AML-193 (cell line): ENCODE measurements at places on chromosomes 16 and 17.

DNA sequence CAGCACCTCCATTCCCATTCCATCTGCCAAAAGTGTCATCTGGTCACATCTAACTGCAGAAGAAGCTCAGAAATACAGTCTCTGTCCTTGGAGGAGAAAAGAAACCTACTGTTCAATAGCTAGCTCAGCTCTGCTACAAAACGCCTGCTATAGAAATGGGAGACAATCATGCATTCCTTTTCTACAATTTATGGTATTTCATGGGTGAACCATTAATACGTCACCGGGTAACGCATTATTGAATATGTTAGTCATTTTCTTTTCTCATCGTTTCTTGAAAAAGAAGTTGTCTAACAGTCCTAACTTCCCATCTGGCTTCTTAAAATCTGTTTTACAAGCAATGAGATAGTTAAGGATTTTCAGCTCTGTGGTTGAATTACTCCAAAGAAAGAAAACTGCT is 496.7 kb upstream of the RBFOX1 start:
- DNase-seq, result no peak

DNA sequence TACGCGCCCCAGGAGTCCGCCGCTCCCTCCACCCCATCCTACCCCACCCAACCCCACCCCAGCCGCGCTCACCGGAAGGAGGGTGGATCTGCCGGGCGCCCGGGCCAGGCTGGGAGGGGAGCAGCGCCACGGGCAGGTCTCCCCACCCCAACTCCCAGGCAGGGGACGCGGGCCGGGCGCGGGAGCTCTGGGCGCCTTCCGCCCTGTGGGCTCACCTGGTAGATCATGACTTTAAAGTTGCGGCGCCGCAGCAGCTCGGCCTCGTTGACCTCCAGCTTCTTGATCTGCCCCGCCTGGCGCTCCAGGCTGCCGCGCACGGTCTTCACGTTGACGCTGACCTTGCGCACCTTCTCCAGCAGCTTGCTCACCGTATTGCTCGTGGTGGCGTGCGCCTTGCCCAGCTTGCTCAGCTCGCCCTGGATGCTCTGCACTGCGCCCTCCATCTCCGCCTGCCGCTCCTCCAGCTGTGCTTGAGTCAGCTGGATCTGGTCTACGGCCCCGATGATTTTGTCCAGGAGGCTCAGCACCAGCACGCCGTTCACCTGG is 571 bp downstream of the CAVIN1 start:
- no peak for DNase-seq

DNA sequence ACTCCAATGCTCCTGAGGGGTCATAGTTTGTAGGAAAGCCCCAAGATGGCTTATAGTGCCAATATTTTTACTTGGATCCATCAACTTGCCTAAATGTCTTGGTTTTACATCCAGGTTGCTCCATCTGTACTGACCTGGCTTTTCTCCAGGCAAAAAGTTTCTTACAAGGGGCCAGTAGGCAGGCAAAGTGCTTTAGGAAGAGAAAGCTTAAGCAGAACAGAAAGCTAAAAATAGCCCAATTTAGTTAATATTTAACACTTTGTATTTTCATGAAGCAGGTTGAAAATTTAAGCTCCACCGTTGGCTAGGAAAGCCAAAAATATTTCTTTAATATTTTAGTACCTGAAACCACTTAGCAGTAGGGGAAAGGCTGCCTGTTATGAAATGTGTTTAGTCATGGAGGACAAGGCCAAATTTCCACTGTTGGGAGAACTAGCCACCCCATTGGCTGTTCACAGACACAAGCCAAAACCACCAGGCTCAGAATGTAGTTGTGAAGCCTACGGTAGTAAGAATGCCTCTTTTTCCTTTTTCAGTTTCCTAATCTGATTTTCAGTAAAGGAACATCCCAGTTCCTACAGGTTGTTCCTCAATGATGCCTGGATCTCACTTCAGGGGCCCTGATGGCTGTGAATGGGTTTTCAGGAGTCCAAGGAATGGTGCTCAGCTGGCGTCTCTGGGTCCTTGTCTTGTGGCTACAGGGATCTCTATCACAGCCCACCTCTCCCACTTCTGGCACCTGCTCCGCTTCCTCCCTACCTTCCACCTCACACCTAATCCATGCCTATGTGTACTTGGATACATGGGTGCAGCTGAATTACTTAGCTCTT is 324.8 kb downstream of the PMP22 start:
- no peak for DNase-seq

DNA sequence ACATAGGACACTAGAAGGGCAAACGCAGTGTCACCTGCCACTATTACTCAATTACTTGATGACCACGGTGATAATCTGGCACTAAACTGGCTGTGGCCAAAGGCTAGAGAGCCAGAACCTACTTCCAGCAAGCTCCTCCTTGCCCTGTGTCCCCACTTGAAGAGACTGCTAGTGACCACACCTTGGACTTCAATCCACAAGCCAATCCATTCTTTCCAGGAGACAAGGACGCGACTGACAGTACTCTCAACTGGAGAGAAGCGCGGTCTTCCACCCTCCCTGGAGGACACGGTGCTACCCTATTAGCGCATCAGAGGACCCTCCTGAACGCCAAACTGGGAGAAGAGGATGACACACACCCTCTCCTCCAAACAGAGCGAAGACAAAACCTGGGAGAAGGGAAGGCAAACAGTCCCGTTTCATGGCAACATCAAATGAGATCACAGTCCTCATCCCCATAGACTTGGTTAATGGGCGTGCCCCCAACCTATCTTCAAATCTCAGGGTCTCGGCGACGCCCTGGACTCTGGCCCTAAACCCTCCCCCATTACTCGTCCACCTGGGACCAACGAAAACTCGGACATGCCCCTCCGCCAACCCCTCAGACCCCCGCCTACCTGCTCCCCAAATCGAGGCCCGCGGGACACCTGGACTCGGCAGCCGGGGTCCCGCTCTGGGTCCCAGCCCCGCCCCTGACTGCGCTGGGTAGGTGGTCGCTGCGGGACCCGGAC is 508 bp downstream of the FLCN start:
- no peak for DNase-seq

DNA sequence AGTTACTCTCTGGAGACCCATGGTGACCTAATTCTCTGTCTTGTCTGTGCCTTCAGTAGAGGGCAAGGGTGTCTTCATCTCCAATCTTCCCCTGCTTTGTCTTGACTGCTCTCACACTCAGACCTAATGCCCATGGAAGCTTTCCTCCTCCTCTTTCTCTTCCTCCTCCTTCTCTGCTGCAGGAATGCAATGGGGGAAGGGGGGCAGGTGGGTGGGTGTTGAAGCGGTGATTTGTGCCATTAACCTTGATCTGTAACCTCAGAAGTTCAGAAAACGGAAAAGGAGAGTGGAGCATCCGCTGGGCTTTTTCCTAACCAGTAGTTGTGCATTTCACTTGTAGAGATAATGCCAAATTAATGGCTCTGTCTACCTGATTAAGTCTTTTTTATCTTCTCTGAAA is 172.3 kb upstream of the CDH11 start:
- DNase-seq, result no peak

GRCh38 chr16:84026606-84027005 is 16.0 kb downstream of the SLC38A8 start:
- DNase-seq, result no peak

GRCh38 chr17:81157848-81158687 is 7.2 kb upstream of the PVALEF start:
- DNase-seq, result no peak

DNA sequence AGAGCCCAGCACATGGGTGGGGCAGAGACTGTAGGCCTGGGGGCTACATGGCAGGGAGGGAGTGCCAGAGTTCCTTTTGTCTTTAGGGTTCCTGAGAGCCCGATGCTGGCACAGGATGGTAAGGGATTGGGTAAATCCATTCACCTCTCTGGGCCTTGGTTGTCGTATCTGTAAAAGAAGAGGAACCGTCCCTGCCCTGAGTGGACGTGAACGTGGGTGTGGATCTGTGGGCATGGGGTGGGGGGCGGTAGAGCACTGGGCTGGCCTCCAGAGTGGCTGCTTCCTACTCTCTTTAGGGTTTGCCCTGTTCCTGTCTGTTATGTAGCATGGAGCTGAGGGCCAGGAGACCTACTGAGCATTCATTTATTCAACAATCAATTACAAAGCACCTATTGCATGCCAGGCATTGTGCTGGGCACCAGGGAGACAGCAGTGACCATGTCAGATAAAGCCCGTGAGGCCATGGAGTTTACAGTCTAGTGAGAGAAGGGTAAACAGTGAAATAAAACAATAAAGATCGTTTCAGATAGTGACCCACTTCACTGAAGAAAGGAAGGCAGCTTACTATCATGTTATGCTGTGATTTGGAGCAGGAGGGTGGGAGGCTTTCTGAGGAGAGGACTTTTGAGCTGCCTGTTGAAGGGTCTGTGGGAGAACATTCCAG is 13.1 kb upstream of the TCAP start:
- no peak for DNase-seq

DNA sequence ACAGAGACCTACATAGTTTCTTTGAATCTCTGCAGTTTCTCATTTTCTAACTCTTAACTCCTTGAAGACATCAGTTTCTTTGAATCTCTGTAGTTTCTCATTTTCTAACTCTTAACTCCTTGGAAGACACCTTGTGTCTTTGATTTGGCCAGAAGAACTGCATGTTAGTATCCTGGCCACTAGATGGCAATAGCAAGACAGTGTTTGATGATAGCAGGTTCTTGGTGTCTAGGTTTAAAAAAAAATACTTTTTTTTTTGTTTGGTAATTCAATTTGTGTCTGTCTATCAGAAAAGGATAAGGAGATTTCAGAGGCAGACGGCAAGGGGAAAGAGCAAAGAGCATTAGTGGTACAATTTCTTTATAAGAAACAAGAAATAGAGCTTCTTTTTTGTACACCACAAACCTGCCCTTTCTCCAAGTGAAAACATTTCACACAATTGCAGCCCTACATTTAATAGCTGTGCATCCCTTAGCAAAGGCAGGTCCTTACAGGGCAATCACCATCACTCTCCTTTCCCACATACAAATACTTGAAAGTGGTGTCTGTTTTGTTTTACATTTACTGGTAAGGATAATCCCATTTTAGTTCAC is 1324.9 kb upstream of the CDH8 start:
- DNase-seq, result peak; percentile 40

DNA sequence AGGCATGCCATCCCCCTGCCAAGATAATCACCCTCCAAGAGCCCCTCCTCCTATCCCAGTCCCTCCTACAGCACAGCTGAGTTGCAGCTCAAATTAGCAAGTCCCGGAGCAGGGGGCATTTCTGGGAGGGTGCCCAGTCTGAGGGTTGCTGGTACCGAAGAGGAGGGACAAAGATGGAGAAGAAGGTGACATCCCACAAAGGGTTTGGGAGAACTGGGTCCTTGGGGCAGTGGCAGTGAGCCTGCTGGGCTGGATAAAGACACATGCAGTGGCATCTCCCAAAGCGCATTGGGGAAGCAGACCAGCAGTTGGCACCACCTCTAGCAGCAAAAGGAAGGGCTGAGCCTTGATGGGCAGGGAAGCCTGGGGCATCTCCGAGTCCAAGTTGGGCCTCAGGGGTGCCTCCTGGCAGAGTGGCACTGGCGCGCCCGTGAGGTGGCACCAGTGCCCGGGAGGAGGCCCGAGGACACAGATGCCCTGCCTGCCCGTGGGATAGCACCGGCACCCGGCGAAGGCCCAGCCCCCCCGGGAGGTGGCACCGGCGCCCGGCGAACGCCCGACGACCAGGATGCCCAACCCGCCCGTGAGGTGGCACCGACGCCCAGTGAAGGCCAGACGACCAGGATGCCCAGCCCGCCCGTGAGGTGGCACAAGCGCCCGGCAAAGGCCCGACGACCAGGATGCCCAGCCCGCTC is 622 bp downstream of the TOM1L2 start:
- no peak for DNase-seq

GRCh38 chr17:34255841-34256240 is 756 bp downstream of the CCL2 start:
- no peak for DNase-seq

DNA sequence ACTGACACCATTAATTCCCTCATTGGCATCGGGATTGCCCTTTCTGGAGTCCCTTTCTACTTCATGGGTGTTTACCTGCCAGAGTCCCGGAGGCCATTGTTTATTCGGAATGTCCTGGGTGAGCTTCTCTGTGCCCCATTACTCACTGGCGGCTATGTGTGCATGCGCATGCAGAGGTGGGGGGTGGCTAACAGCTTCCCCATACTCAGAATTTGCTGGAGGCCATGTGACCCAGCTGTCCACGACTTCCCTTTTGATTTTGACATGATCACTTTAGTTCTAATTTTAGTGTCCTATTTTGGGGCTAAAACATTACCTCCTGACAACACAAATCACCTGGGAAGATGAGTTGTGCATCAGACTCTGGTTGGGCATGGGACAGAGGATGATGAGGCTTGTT is 14.1 kb downstream of the SLC7A6OS start:
- peak; percentile 4 for DNase-seq

GRCh38 chr16:89829630-89830437 is 1.6 kb downstream of the SPIRE2 start:
- no peak for DNase-seq

DNA sequence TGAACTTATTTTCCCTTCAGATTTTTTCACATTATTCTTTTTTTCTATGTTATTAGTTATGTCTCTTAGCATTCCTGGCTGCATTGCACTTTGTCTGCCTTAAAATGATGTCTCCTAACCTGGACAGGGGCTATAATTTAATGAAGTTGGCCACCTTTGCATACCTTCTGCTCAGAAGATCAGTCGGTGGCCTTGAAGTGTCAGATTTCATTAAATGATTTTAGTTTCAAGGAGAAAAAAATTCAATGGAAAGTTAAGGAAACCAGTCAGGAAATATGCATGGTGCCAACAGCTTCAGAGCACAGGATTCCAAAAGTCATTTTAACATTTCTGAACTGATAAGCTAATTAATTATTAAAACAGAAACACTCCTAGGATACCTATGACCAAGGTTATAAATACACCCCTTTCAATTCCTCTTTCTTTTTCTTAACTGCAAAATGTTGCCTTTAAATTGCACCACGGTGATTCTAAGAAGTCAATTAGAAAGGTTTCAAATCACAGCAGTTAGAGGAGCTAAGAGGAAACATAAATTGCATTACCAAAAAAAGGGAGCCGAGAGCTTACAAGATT is 533.4 kb downstream of the KCNJ2 start:
- DNase-seq, result no peak

GRCh38 chr17:4953451-4953961 is 2.6 kb downstream of the ENO3 start:
- no peak for DNase-seq
